ENCODE measurements at places on chromosomes 12 and 14.

DNA sequence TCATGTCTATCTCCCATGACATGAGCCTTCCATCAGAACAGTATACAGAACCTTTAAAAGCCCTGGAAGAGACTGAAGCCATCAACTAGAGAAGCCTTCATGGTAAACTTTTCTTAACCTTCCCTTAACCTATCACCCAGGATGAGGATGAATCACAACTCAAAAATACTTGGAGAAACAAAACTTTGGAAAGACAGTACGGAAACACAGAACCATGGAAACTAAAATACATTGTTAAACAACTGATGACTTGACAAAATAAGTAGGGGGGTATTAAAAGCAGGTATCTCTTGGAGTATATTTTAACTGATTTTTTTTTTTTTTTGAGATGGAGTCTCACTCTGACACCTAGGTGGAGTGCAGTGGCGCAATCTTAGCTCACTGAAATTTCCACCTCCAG lies 8.7 kb downstream of the TM7SF3 start:
- DNase-seq, result no peak

GRCh38 chr12:16492820-16493797 lies 112.9 kb downstream of the LMO3 start:
- DNase-seq, result no peak

DNA sequence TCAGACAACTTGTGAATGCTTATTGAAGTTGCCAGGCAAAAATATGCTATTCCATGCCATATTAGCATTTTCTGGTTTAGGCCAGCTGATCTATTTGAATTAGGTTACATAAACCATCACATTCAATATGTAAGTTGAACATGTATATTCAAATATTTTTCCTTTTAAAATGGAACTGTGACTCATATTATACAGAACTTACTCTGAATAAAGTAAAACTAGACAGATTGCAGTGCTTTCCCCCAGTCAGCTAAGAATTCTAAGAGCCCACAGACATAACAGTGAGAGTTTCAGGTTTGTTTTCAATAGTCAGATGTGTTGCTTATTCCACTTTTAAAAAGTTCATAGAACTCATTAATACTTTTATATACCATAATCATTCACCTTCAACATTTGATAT lies 119.8 kb downstream of the MGST1 start:
- no peak for DNase-seq

GRCh38 chr12:109461049-109461845 lies 15.9 kb downstream of the KCTD10 start:
- peak; percentile 58 for DNase-seq

- peak; percentile 32 for DNase-seq
Observed at GRCh38 chr12:51788876-51789275, 59.6 kb downstream of the FIGNL2 start.

DNA sequence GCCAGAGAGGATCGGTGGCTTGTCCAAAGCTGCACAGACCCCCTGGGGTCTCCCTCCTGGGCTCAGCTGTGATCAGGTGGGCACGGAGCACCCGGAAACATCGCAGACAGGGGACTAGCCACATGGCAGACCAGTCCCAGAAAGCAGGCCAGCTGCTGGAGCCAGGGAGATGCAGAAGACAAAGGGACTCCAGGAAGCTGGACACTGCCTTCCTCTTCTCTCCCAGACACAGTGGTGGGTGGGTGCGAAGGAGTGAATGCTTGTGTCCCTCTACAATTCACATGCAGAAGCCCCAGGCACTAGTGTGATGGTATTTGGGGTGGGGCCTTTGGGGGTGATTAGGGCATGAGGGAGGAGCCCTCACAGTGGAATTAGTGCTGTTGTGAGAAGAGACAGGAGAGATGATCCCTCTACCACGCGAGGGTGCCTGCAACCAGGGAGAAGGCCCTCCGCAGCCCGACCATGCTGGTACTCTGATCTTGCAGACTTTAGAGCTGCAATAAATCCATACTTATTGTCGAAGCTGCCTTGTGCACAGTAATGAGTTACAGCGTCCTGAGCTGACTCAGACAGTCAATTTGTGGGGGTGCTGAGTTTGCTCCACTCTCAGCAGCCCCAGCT lies 95.2 kb downstream of the CALM1 start:
- no peak for DNase-seq

- no peak for DNase-seq
Observed at GRCh38 chr12:54625598-54625997, 9.1 kb downstream of the LACRT start.

DNA sequence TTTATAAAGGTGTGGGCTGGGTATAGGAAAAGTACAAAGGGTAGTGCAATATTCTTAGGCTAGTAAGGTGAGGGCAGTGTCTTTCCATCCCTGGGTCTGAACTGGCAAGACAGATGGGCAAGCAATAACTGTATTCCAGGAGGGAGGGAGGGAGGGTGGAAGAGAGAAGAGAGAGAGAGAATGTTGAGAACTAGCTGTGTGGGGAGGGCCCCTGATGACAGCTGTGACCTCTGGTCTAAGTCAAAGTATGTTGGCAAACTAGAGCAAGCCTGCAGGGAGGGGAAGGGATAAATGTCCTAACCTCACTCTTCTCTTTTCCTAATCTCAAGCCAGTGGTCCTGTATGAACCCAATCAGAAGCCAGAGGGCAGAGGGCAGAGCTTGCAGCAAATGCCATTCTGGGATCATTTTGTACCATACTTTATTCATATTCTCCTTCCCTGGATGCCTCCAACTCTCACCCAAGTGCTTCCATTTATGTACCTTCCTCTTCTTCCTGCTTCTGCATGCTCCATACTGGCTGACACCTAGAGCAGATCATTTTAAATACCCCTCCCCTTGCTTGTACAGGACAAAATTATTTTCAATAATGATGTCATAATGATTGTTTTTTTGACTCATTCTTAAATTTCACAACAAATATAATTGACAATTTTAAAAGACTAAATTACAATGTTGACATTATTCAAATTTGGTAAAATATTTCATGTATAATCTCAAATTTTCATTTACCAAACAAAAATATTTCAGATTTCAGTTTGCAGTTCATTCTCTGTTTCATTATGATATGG lies 75.9 kb downstream of the AKAP6 start:
- peak; percentile 12 for DNase-seq

- DNase-seq, result no peak
Observed at GRCh38 chr12:94095618-94096017, 52.8 kb upstream of the PLXNC1 start.

- no peak for DNase-seq
Observed at GRCh38 chr12:10385166-10385613, 4.7 kb downstream of the KLRK1 start.

GRCh38 chr12:118061873-118062843 lies 1.2 kb upstream of the WSB2 start:
- DNase-seq, result peak; percentile 47

GRCh38 chr12:14283489-14284144 lies 81.9 kb upstream of the ATF7IP start:
- no peak for DNase-seq

DNA sequence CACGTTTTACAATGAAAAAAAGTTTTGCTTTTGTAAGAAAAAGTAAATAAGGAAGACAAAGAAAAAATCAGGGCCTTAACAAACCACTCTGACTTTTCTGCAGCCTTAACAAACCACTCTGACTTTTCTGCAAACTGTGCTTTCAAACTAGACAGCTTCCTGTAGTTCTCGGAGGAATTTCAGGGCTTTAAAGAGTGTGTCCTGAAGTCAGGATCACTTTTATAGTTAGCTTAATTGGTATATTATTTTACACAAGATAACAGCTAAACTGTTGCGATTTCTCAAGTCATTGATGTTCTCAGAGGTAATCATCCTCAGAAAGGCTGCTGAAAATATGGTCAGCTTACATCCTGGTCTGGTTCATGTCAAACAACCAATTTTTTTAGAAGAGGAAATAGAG lies 42.2 kb downstream of the TMEM117 start:
- DNase-seq, result no peak

- peak; percentile 83 for DNase-seq
Observed at GRCh38 chr14:67674480-67675218, at the start of gene VTI1B. TSS of gene VTI1B (minus strand) at chr14:67674632. CDS start at chr14:67674489, 143 bp downstream.

DNA sequence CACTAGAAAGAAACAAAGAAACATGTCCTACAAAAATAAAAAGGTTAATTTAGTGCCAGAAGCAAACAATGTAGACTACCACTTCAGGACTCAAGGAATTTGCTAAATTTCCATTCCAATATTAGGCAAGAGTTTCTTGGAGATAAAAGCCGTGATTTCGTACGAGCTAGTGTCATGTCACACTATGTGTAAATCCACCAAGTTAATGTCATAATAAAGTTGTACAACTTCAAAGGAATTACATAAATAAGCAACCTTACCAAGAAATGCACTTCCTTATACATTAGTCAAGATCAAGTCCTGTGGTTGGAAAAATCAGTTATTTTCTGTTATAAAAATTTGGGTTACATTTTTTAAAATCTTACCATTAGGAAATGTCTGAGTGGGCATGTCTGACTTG lies 1222.8 kb downstream of the GALC start:
- DNase-seq, result peak; percentile 21

DNA sequence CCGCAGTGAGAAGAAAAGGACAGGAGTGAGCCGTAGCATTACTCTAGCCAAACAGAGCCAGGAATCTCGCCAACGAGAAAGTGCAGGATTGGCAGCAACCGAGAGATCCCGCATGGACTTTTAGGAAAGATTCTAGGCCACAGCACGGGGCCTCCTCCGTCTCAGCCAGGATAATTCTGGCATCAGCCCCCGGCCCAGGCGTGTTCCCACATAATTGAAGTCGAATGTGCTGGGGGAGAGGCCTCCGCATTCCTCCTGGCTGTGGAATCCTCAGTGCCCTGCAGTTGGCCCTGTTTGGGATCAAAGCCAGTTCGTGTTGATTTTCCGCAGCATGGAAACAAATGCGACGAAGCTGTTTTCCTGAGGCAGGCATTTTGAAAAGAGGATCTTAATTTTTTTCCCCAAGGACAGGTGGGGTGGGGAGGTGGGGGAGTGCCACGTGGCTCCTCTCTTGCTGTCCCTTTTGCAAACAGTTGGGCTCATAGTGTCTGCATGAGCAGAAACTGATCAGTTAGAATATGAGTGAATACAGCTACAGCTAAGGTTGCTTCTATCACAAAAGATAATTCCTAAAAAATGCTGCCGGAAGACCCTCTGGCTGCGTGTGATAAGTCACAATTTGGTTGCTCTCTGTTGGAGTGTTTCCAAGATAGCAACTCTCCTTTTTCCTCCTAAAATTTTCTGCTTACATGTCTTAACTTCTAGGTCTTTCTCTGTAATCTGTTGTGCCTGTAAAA lies 37.3 kb upstream of the ATXN2 start:
- peak; percentile 91 for DNase-seq

DNA sequence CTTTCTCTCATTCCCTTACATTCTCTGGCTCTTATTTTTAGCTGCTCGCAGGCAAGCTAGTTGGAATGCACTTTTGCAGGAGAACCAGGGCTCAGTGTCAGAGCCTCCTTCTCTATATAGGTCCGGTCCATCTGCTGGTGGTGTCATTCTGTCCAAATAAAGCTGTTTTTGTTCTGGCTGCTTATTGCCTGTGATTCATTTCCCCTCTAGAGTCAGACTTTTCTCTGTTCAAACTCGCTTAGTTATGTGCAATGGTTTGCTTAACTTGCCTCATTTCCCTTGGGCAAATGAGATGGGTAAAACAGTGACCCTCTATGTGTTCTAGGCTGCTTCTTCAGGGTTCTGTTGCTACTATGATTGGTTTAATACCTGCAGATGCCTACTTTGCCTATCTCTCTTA lies 2.9 kb downstream of the SMARCD1 start:
- no peak for DNase-seq

DNA sequence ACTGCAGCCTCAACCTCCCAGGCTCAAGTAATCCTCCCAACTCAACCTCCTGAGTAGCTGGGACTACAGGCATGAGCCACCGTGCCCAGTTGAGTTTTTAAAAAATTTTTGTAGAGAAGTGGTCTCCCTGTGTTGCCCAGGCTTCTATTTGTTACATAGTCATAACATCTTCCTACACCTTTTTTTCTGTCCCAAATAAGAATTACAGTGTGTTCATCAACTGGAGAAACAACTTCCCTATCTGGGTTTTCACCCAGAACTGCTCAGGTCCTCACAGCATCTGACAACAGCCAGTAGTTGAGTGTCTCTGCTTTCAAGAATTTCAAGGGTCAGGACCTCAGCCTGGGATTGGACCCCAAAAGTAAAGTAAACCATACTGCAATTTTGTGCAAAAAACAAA lies 235.2 kb upstream of the AMIGO2 start:
- DNase-seq, result no peak

DNA sequence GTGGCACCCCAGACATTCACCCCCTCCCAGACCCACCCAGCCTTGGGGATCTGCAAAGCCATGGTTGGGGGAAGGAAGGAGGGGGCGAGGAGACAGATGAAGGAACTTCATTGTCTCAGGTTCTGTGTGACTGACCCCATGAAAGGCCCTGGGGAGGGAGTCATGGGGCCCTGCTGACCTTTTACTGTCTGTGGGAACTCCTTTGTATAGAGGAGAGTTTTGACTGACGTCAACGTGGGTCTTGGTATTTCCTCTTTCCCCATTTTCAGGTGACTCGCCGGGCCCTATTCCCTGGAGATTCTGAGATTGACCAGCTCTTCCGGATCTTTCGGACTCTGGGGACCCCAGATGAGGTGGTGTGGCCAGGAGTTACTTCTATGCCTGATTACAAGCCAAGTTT lies 3.1 kb upstream of the RAB5B start:
- no peak for DNase-seq

GRCh38 chr12:13835652-13836051 lies 145.8 kb downstream of the GRIN2B start:
- DNase-seq, result no peak

DNA sequence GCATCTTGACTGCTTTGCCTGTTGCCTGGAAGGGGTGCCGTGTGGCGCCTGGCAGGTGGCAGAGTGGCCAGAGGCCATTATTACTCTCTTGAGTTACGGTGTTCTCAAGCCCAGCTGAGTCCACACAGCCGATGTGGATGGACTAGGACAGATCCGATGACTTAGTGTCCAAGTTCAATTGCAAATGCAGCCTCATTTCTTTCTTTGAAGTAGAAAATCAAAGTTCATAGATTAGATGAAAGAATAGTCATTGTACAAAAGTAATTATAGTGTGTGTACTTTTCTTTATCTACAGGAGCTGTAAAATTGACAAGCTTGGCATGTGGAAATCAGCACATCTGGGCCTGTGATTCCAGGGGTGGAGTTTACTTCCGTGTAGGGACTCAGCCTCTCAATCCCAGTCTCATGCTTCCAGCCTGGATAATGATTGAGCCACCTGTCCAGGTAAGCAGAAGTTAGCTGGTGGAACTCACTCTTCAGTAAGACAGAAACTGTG lies 44.7 kb downstream of the ANKRD9 start:
- no peak for DNase-seq

DNA sequence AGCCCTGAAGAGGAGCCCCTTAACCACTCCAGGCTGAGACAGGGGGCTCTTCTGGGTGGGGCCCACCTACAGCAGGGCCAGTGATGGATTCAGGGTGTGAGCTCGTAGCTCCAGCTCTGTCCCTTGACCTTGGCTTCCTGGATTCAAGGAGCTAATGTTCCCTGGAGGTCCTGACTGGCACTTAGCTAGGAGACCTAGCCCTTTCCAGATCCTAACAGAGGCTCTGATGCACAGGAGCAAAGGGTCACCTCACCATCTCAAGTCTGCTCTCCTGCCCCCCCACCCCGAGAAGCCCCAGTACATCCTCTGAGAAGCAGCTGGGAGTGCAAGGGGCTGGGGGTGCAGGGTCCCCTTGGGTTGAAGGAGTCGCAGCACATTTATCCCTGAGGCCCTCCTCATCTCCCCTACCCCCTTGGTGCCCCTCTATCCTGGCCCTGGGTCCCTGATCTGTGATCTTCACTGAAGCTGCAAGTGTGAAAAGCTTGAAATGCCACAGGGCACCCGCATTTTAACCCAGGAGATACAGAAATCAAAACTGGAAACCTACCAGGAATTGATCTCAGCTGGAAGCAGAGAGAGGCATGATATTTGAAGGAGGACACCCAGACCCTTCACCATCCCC lies 2.9 kb downstream of the RIN3 start:
- no peak for DNase-seq
